ENCODE measurements at places on chromosomes 16 and 17.

- DNase-seq = no peak
Measured at GRCh38 chr17:73562896-73563295, 81.3 kb downstream of the SDK2 start.

- DNase-seq = no peak
Measured at GRCh38 chr17:13557077-13557476, 44.7 kb downstream of the HS3ST3A1 start.

GRCh38 chr16:79093554-79093967 is 507.0 kb downstream of the MAF start:
- DNase-seq = peak; percentile 38

- DNase-seq = no peak
Measured at GRCh38 chr16:77207030-77207429, 7.8 kb downstream of the SYCE1L start.

- no peak for DNase-seq
Measured at GRCh38 chr16:55324285-55325079, 479 bp downstream of the IRX6 start.

DNA sequence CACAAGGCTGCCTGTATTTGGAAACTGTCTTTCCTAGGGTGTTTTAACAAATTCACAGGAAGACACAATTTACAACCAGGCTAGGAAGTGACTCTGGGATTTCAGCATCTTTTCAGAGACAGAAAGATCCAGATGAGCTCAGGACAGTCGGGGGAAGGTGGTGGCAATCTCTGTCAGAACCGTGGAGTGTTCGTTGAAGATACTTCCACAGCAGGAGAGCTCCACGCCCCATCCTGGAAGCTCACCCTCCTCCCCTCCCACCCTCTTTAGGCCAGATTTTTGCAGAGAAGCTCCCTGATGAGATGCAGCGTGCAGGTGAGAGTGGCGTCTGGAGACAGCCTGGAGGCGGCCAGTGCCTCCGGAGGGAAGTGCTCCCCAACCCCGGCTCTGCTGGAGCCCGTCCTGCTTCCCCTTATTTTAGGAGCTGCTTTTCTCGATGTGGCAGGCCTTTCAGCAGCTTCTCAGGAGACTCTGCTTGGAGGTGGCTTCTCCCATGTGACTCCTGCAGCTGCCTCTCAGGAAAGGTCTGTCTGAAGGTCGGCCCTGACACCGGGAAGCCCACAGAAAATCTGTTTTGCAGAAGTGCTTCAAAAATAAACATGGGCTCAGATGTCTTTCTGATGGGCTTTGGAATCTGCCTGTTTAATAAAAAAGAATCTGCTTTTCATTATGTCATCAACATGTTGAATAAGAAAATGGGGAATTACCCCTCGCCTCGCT is 186.4 kb upstream of the CHMP6 start:
- DNase-seq = no peak

- DNase-seq = no peak
Measured at GRCh38 chr17:58187675-58188074, 4.9 kb upstream of the EPX start.

GRCh38 chr17:19752216-19753050 is 4.3 kb upstream of the ALDH3A1 start:
- DNase-seq = no peak

DNA sequence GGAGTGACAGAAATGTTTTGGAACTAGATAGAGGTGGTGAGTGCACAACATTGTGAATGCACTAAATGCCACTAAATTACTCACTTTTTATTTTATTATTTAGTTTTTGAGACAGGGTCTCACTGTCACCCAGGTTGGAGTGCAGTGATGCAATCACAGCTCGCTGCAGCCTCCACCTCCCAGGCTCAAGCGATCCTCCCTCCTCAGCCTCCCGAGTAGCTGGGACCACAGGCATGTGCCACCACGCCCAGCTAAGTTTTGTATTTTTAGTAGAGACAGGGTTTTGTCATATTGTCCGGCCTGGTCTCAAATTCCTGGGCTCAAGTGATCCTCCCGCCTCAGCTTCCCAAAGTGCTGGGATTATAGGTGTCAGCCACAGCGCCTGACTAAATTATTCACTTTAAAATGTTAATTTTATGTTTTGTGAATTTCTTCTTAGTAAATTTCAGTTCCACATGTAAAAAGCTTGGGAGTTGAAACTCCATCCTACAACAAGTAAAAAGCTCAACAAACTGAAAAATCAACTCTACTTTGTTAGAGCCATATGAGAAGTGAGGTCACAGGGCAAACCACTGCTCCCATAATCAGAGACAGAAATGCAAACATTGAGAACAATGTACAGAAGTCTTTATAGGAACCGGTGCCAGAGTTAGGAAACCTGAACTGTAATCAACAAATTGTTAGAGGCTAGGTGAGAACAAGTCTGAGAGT is 13.8 kb upstream of the SLC5A10 start:
- no peak for DNase-seq

DNA sequence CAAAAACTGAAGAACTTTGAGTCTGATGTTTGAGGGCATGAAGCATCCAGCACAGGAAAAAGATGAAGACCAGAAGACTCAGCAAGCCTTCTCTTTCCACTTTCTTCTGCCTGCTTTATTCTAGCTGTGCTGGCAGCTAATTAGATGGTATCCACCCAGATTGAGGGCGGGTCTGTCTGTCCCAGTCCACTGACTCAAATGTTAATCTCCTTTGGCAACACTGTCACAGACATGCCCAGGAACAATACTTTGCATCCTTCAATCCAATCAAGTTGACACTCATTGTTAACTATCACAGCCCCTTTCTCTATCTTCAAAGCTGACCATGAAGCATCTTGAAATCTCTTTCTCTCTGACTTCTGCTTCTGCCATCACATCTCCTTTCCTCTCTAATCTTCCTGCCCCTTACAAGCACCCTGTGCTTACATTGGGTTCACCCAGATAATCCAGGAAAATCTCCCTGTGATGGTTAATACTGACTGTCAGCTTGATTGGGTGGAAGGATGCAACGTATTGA is 115.9 kb upstream of the CDH13 start:
- DNase-seq = no peak

DNA sequence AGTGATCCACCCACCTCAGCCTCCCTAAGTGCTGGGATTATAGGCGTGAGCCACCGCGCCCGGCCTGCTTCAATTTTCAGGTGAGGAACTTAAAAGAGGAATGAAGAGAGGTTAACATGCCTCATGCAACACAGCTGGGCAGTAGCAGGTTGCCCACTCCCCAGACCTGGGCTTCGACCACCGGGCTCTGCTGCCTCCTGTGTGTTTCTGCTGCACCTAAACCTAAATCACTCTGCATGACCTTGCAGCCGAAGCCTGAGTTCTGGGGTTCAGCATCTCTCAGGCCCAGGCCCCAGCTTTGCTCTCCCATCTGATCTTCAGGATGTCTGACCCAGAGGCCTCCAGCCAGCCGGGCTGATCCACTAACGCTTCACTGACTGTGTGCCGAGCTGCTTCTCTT is 112.6 kb downstream of the OR1D5 start:
- DNase-seq = no peak

DNA sequence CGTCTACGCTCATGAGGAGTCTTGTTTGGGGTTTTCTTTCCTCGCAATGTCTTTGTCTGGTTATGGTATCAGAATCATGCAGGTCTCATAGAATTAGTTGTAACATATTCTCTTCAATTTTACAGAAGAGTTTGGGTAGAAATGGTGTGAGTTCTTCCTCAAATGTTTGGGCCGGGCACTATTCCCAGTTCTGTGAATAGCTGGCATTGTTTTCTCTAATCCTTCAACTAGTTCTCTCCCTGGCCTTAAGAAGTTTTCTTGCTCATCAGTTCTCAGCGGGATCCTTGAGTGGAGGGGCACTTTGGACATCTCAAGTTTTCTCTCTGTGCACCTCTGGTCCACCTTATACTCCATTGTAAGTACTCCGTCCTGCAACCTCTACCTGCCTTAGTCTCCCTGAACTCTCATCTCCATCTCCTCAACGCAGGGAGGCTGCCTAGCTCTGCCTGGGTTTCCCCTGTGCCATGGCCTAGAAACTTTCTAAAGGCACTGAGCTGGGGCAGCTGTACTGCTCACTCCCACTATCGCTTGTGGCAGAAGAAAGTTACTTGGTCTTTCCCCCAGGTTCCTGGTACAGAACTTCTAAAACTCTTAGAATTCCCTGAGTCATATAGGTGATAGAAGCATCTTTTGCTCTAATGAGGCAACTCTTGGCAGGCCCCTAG is 16.9 kb downstream of the NSMCE1 start:
- DNase-seq = no peak

GRCh38 chr16:29806641-29807425 is 504 bp downstream of the MAZ start:
- DNase-seq = peak; percentile 71

DNA sequence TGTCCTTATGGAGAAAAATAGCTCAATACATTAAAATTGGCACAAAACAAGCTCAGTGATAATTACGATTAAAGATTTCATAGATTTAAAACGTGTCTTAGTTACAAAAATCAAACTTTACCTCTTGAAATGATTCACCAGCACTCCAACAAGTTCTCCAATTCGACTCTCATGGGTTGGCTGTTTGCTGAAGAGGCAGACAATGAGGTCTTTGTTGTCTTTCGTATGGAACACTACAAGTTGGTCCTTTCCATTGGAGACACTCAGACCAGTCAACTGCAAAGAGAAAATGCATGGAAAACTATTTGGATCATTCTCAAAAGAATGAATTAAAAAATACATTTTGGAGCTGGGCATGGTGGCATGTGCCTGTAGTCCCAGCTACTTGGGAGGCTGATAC is 118.2 kb downstream of the CDK5R1 start:
- DNase-seq = no peak

DNA sequence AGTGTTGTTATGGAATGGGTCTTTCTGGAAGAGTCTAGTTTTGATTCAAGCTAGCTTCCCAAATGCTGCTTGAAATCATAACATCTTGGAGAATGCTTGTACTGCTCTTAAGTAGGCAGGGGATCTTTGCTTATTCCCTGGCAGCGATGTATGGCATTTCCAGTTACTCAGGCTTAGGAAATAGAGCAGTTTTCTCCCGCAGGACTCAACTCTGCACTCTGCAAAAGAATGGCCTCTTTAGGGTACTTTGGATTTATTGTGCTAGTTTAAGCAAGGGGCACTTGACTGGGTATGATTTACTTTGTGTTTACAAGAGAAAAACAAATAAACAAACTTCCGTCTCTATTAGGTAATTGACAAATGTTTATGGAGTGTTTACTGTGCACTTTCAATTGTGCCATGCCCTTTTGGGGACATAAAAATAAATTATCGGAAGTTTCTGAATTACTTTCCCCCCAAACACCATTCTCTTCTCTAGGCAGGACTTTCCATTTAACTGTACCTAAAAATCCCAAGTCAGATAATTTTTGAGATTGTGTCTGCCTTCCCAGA is 164.0 kb downstream of the MAP2K6 start:
- DNase-seq = no peak

- DNase-seq = no peak
Measured at GRCh38 chr16:73459586-73459985, 411.7 kb upstream of the ZFHX3 start.

Data from left cardiac atrium (tissue), 4 donors.